ENCODE measurements at places on chromosomes 5 and 9.
A peak's percentile ranks its signal among the peaks of the same experiment; 100 is the strongest.

DNA sequence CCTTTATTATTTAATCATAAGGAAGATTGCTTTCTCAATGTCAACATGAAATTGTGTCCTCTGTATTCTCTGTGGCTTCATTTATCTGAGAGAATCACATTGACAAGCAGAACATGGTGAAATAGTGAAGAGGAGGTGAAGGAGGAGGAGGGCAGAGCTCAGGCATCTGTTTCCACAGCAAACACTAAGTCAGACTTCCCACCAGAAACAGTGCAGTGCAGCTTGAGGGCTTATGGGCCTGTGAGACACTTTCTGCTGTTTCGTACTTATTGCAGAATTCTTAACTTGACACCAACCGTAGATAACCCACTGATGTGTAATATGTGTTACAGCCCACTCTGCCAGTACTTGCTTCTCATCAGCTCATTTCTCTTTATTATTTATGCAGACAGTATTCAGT lies 386.3 kb downstream of the DIRAS2 start:
- DNase-seq = no peak

DNA sequence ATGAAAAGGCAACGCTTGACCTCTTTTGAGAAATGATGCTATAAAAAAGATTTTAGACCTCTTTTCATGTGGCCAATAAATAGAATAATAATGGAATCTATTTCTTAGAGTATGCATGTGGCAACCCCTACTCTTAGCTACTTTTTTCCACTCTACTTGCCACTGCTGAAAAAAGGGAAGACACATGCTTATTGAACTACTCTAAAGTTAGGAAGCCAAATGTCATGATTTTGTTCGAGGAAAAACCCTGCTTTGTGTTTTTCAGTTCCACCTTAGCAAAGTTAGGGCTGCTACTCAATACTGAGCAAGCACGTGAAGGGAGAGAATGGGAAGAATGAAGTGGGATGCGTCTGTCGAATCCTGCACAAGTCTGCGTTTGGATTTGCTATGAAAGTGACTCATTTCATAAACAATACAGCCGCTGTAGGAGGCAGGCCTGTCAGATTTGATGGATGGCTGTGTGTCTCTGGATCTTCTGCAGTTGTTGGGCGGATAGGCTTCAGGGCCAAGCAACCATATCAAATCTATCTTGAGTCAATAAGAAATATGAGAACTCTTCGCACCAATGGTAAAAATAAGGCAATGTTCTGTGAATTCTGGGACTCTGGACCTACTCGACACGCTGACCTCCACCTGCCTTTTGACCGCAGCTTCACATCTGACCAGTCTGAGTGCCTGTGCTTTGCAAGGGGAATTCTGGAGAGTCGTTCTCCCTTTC lies 333.6 kb downstream of the PIK3R1 start:
- peak; percentile 43 for DNase-seq

- no peak for DNase-seq
These were observed 50.9 kb downstream of the CERT1 start for GRCh38 chr5:75460532-75460931.

- no peak for DNase-seq
These were observed 13.8 kb downstream of the WWC1 start for GRCh38 chr5:168305281-168305680.

- peak; percentile 36 for DNase-seq
These were observed 22.4 kb downstream of the BOD1 start for GRCh38 chr5:173594061-173594460.

GRCh38 chr5:127941646-127942045 lies 141.9 kb upstream of the SLC12A2 start:
- DNase-seq = no peak

- peak; percentile 74 for DNase-seq
These were observed 4.0 kb upstream of the PCDHGA1 start for GRCh38 chr5:141326088-141326854.

DNA sequence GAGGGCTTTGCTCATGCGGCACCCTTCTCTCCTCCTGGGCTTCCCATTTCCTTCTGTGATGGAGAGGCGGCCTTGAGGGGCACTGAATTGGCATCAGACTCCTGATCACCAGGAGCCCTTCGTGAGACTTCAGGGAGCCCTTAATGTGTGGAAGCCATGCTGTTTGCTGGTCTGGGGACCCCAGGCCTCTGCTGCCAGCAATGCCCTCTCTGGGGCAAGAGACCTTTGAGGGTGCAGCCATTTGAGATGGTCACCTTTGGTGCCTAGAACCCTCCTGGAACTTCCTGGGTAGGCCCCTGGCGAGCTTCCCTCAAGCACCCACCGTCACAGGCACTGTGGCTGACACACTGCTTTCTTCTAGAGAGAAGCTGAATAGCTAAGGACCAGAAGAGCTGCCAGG lies 338.7 kb upstream of the IRX4 start:
- DNase-seq = no peak

DNA sequence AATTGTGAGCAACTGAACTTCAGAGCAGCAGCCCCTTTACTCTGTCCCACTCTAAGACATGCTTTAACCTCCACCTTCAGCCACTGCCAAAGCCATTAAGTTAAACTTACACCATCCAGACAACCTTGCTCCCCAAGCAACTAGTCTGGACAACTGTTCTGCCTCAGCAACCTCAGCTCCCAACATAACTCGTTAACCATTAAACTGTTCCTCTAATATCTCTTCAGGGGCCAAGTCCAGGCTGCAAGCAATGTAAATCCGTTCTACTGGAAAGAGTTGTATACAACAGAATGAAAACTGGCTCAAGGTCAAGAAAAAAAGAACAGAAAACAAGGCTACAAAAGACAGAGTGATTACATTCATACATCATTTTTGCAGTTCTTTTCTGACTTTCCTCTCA lies 131.7 kb upstream of the TARS1 start:
- peak; percentile 16 for DNase-seq

DNA sequence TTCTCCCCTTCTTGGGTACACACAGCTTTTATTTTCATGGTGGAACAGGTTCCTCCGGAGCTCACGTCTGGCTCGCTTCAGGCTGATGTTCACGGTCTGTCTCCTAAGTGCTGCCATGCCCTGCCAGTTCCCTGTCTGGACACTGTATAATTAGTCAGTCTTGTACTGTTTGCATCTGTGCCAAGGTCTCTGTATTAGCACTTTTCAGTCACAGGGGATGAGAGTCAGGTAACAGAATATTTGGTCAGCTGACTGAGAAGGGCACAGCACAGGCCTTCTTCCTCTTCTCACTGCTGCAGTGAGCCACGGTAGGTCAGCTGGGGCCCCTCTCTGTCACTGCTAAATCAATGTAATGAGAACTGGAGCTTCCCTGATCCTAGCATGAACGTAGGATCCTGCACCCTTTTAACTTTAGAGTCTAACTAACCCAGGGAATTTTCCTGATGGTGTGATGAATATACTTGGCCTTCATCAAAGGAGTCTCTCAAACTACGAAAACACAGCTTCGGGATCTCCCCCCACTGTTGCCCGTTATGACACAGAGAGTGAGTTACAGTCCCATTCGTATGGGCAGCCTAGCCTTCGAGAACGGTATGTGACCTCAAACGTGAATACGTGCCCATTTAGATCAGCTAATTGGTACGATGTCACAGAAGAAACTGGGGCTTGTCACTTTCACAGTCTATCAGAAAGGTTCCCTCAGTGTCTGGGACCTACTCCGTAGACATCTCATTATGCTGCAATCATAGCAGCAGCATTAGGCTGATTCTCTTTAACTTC lies 354.1 kb upstream of the RFX3 start:
- no peak for DNase-seq

DNA sequence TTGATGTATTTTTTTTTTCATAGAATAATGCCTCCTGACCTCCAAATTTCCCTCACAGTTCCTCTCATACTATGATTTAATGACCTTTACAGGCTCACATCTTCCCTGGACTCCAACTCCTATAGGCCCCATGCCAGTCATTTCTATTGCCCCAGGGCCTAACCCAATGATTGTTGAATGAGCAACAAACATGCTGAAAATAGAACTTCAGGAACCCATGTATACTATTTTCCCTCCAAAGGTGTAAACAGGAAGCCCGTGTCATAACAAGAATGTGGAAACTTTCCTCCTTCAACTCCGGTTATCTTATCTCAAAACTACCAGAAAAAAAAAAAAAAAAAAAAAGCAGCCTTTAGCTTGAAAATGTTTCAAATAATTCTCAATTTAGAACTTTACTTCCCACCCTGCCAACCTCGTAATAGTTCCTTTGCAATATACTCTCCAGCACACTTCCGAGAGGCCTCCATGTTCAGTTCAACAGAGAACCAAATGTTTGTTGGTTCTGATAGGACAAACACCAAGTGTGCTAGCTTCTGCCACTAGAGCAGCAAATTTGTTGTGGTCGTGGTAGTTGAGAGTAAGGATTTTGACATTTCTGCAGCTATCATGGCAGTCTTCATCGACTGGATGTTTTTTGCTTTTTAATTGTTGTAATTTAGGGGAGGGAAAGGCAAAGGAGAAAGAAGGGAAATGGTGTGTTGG lies 25.8 kb downstream of the TRPM6 start:
- DNase-seq = no peak

DNA sequence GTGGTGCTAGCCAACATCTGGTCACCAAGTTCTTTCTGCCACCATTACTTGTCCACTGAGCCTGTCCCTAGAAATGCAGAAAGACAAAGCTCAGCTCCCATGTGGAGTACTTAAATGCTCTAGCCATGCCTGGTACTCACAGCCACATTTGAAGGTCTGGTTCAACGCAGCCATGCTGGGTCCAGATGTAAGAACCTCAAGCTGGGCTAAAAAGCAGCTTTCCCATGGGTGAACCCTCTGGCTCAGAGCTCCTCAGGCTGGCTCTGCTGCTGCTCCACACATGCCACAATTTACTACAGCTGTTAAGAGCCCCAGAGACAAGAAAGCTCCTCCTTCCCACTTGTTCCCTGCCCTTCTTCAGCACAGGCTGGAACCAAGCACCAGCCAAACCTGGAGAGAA lies 97.1 kb upstream of the LRRTM2 start:
- peak; percentile 58 for DNase-seq

GRCh38 chr5:103582364-103582763 lies 19.8 kb upstream of the NUDT12 start:
- peak; percentile 67 for DNase-seq

- DNase-seq = no peak
These were observed 366.8 kb downstream of the FAM170A start for GRCh38 chr5:119996128-119996527.

DNA sequence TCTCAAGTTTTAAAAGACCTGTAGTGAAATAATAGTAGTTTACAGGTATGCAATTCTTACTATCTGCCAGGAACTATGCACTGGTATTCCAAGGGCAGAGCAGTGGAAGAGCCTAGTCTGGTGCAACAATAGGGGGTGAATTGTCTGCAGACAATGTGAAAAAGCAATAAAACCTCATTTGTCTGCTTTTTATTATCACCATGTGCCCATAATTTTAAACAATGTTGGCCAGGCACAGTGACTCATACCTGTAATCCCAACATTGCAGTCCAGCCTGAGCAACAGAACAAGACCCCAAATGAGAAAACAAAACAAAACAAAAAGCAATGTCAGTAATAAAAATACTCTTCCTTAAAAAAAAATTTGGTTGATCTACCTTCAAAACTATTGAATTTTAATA lies 12.2 kb upstream of the SLC44A1 start:
- no peak for DNase-seq

GRCh38 chr5:161547738-161548486 lies 1.4 kb upstream of the GABRB2 start:
- no peak for DNase-seq

GRCh38 chr9:33222031-33222430 lies 17.9 kb upstream of the SPINK4 start:
- DNase-seq = no peak

- no peak for DNase-seq
These were observed 90.1 kb downstream of the STARD4 start for GRCh38 chr5:111422245-111422644.

- DNase-seq = no peak
These were observed 80.8 kb upstream of the ARAP3 start for GRCh38 chr5:141762790-141763368.

- no peak for DNase-seq
These were observed 70.8 kb downstream of the STX17 start for GRCh38 chr9:99977033-99977792.

- DNase-seq = peak; percentile 19
These were observed 684 bp downstream of the TOR1B start for GRCh38 chr9:129803676-129804060.

DNA sequence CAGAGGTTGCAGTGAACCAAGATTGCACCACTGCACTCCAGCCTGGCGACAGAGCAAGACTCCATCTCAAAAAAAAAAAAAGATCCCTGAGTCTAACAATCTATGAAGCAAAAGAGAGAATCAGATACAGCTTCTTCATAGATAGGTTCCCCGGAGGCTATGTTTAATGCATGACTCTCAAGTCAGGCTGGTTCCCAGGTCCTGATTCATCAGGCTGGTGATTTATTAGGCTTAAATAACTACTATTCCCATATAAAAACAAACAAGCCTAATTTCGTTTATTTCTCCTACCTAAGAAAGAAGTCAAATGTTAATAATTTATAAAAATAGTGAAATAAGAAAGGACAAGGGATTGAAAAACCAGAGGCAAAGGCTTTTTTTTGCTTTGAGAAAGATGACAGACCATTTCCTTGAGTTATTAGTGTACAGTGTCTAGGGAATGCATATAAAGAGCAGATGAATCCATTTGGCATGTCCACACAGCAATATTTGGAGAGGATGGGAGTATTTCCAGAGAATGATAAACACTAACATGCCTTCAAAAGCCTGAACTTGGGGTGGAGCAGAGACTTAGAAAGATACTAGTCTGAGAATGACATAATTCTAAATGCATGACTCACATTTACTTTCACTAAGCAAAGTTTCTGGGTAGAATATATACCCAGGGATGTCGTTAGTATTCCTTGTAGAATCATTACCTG lies 115.3 kb downstream of the NREP start:
- peak; percentile 76 for DNase-seq

DNA sequence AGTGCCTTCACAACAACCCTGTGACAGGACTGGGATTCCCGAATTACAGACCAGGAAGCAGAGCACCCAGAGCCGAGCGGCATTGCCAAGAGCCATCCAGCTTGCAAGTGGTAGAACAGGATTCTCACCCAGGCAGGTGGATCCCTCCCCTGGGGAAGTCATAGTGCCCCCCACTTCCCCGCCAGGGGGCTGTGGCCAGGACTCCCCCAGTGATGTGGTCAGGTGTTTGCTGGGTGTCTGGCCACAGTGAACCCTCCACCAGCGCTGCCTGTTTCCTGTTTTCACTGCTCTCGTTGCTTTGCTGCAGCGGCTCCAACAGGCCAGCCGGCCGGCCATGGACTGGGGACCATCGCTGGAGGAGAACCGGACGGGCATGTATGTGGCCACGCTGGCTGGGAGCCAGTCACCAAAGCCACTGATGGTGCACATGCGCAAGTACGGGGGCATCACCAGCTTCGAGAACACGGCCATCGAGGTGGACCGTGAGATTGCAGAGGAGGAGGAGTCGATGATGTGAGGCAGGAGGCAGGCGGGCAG lies 19.3 kb downstream of the SLC6A7 start:
- no peak for DNase-seq

- no peak for DNase-seq
These were observed 3.2 kb downstream of the PIP5KL1 start for GRCh38 chr9:127927201-127927987.

DNA sequence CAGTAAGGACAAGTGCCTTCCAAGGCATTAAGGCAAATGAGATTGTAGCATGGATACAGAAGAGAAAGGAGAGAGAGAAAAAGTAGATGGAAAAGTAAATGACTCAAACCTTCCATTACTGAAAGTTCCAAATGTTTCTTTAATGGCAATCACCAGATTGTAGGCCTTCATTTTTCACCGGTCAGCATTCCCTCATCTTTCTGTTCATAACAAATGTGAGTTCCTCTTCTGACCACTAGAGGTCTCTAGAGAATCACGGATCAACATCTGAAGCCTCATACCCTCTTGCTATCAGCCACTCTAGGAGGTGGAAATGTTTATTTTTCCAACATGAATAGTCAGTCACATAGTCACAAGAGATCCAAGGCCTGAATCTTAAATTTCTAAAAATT lies 73.6 kb upstream of the RPS23 start:
- peak; percentile 94 for DNase-seq

Data from fibroblast of the aortic adventitia (primary cell).